ENCODE measurements at places on chromosomes 1 and 21.

DNA sequence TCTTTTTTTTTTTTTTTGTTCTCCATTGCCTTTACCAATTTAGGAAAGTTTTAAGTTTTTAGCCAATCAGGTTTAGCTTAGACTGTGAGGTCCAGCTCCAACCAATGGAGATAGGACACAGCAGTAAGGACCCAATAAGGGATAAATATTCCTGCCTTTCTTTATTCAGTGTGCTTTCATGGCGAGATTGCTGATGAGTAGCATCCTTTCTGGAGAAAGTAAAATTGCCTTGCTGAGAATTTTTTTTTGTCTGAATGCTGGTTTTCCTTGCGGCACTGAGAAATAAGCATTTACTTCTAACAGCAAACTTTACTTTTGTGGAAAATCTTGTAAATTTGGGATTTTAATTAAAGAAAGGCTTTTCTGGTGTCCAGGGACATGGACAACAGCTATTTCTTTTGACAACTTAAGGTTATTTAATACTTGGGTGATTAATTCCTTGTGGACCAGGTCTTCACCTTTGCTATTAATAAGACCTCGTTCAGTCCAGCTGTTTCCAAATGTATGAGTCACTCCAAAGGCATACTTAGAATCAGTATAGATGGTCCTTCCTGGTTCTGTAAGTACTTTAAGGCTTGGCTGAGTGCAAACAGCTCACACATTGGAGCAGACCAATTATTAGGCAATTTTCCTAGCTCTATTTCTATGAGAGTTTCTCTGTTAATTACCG lies 54.1 kb downstream of the SERINC2 start:
- DNase-seq, result no peak

GRCh38 chr1:180946056-180946455 lies 33.4 kb downstream of the KIAA1614 start:
- DNase-seq, result no peak

DNA sequence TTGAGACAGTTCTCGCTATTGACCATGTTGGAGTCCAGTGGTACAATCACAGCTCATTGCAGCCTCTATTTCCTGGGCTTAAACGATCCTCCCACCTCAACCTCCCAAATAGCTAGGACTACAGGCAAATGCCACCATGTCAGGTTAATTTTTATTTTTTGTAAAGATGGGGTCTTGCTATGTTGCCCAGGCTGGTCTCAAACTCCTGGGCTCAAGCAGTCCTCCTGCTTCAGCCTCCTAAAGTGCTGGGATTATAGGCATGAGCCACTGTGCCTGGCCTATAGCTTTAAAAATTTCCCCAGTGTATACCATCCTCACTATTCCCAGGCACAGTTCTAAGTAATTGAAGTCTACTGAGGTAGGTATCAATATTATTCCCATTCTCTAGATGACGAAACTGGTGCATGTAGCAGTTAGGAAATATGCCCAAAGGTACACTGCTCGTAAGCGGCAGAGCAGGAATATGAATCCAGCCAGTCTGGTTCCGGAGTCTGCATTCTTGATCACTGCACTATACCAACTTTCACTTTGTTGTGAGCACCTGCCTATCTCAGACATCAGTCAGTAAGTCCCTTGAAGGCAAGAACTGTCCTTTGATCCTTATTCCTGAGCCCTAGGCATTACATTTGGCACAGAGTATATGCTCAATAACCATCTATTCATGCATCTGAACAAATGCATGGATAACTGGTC lies 11.5 kb upstream of the SRP9 start:
- DNase-seq, result no peak

DNA sequence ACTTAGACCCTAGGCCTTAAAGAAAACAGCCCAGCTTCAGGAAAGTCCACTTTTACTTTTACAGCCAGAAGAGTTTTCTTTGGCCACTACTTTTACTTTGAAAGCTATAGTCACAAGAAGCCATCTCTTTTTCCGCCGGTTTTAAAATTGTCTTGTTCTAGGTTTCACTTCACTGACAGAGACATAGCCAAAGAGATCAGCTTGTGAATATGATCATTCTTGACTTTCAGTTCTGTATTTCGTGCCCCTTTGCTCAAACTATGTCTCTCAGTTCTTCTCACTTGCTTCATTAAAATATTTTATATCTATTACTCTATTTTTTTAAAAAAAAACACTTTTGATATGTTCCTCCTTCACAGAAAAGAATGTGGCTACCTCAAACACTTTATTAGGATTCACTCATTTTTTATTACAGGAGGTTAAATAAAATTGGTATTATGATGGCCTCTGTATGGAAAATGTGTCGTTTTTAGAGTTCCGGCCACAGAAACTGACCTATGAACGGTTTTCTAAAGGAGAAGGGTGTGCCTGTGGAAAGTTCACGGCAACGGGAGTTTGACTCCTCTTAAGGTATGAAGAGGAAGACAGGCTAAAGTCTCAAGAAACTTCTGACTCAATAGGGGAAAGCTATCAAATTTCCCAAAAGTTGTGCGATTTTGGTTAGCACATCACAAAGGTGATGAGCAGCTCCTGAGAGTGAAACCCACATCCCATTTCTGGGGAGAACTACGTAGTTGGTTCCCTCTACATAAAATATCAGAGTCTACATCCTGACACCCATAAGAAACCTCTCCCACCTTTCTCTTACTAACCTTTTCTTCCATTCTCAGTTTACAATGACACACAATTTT lies 1.2 kb downstream of the MCOLN2 start:
- no peak for DNase-seq

DNA sequence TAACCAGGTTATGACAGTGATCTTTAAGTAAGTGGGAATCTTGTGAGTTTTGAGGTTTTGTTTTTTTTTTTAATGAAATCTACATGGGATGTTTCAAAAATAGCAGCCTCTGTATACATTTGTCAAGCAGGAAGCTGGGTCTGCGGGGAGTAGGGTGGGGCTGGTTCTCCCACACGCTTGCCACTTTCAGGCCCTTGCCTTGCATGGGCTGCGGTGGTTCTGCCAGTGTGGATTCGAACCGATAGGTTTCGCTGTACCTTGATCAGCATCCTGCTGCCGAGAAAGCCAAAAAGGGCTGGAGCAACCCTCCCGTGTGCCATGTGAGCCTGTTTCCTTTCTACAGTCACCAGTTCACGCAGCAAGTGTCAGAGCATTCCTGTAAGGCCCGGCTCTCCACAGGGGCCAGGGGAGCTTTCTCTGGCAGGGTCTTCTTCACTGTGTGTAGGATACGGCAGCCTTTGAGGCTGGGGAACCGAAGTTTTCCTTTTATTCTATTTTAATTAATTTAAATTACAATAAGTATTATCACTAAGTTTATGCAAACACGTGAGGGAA lies 79.2 kb upstream of the SAMD11 start:
- DNase-seq, result no peak

- DNase-seq, result no peak
Observed at GRCh38 chr1:197181982-197182381, 35.5 kb upstream of the ASPM start.

- no peak for DNase-seq
Observed at GRCh38 chr1:243796016-243796415, 54.0 kb downstream of the AKT3 start.

GRCh38 chr1:92125204-92125603 lies 45.1 kb downstream of the BTBD8 start:
- no peak for DNase-seq

DNA sequence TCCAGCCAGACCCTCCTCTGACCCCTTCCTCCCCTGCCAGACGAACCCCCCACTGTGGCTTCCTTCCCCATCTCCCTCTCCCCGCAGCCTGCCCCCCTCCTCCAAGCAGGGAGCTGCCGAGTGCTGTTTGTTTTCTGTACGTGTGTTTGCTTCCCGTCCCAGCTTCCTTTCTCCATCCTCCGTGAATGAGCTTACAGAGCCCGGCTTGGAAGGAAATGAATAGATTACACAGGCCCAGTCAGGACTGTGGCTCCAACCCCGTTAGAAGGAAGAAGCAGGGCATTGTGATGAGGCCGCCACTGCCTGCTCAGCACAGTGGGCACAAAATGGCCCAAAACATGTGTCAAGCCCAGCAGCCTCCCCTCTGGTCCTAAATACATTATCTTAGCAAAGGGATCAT lies 123.2 kb downstream of the IGSF21 start:
- DNase-seq, result no peak

DNA sequence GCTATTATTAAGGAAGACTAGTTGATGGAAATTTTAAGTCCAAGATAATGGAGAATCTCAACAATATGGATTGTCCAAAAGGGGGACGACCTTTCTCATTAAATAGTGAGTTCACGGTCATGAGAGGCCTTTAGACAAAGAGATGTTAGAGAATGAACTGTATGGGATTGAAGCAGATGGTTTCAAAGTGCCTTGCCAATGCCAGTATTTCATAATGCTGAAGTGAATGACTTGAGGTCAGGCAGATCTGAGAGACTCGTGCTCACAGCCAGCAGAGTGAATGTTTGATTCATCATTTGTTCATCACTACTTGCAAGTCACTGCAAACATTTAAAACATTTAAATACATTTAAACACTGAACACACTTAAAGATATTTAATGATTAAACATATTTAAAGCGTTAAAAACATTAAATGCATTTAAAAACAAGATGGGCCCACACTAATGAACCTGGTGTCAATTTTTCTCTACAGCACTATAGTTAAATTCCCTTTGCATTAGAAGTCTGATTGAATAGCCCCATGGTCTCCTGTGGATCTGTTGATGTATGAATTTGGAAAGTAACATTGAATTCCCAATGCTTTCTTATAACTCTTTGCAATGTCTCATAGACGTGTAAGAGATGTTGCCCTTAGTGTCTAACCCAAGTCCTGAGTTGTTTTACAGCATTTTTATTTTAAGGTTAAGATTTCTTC lies 80.7 kb downstream of the TGFB2 start:
- DNase-seq, result no peak

Measured in cardiac septum (tissue), 1 donor.